ENCODE measurements at places on chromosomes 7 and 10.

- no peak for DNase-seq
These were observed 26.1 kb downstream of the NOM1 start for GRCh38 chr7:156975620-156976019.

- no peak for DNase-seq
These were observed 335.4 kb upstream of the MGMT start for GRCh38 chr10:129131457-129132132.

- DNase-seq: no peak
These were observed 10.2 kb downstream of the KBTBD2 start for GRCh38 chr7:32881074-32881982.

DNA sequence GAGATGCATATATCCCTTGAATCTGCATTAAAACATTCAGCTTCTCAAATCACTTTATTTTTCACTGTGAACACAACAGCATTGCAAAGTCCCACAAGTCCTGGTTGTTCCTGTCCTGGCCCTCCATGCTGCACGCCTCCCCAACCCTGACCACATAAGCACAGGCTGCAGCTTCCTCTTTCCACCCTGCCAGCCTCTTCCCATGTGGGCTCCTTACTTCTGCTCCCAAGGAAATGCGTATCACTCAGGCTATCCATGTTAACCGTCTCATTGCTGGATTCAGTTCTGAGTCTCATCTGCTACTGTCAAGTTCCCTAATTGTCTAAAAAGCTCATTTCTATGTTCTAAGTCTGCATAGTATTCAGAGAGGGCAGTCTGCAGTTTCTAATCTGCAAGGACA, 89.7 kb upstream of the ZPBP start:
- DNase-seq: peak; percentile 97

- DNase-seq: no peak
These were observed 212.5 kb downstream of the SEC23IP start for GRCh38 chr10:120105001-120105400.

DNA sequence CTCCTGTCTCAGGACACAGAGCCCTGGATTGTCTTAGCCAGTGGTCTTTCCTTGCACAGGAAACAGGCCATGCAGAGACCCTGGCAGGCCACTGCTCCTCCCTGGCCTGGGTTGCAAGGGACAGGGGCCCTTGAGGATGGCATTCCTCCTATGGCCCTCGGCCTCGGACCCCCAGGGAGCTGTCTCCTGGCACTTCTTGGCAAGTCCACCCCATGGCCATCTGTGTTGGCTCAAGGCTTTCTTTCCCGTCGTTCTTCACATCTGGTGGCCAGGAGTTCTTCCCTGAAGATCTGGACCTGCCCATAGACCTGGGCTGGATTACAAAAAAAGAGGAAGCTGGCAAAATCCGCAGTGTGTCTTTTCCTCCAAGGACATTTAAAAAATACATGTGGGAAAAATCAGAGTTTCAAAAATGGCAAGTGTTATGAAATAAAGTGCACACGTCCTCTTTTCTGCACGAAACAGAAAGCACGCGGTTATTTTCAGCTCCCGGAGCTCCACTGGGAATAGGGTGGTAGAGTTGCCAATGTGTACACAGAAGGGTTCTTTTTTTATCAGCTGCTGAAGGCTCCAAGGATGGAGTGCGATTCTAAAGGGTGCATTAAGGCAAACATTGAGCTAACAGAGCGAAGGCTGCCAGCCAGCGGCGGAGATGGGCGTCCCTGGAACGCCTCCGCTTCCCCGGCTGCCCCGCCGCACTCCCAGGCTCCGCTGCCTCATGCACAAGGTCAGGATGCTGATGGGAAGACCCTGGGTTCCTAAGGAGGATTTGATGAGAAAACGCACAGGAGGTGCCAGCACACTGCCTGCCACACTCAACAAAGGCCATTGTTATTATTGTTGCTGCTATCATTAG, 62.8 kb upstream of the FAM20C start:
- DNase-seq: peak; percentile 91

- DNase-seq: no peak
These were observed 176.6 kb downstream of the TPK1 start for GRCh38 chr7:144659211-144659610.

GRCh38 chr7:27138985-27139333, 4.5 kb downstream of the HOXA5 start:
- DNase-seq: no peak

GRCh38 chr10:17622061-17622460, 4.9 kb upstream of the HACD1 start:
- no peak for DNase-seq

- DNase-seq: no peak
These were observed 246.4 kb upstream of the GRB10 start for GRCh38 chr7:51029131-51029530.

GRCh38 chr7:149720372-149721083, 52.9 kb downstream of the ZNF467 start:
- DNase-seq: no peak

DNA sequence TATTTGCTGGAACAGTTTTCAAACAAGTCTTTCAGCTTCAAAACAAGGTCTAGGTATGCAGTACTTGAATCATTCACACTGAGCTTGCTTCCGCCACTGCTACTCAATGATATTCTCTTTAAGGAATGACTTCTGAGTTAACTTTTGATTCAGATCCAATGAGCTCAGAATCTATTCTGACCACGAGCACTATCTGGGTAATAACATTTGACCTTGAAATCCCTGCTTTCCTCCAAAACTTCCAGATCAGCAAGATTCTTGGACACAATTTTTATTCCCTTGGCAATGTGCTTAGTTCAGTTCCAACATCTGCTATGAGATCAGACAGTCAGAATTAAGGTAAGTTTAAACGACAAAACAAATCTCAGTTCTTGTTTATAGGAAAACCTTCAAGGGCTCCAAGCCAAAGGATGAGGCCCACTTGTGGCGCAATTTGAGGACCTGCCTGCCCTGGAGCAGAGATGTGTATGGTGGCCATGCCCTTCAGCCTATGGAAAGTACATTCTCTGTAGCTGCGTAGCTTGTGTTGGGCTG, 87.2 kb downstream of the RNF216 start:
- no peak for DNase-seq

- DNase-seq: no peak
These were observed 176.3 kb downstream of the CREB5 start for GRCh38 chr7:28588602-28589001.

DNA sequence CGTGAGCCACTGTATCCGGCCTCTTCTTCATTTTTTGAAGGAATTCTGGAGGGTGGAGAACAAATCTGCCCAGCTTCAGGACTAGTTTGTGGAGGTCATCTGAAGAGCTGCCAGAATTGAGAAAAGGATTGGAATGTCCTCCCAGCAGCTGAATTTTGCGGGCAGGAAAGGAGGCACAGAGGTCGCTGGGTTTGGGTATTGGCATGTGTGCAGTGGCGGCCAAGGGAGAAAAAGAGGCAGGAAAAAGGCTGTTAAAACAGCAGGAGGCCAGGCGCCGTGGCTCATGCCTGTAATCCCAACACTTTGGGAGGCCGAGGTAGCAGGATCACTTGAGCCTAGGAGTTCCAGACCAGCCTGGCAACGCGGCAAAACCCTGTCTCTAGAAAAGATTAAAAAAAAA, 80.4 kb downstream of the HIP1 start:
- DNase-seq: no peak

DNA sequence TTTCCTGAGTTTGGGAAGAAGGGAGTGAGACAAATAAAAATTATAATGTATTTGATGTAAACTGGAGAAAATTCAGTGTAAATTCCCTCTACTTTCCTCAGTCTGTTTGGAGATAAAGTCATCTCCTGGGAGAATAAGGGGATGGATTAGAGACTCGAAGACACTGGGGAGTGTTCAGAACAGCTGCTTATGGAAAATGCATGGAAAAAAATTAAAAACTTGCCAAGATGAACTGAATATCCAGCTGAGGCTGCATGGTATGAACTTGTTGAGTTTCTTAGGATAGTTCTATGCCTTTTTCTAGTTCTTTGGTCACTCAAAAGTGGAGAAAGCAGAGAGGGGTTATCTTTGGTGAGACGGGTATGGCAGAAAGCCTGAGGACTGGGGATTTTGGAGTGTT, 210.5 kb downstream of the BICC1 start:
- no peak for DNase-seq

- DNase-seq: no peak
These were observed 3.4 kb downstream of the CPA4 start for GRCh38 chr7:130296221-130296951.

DNA sequence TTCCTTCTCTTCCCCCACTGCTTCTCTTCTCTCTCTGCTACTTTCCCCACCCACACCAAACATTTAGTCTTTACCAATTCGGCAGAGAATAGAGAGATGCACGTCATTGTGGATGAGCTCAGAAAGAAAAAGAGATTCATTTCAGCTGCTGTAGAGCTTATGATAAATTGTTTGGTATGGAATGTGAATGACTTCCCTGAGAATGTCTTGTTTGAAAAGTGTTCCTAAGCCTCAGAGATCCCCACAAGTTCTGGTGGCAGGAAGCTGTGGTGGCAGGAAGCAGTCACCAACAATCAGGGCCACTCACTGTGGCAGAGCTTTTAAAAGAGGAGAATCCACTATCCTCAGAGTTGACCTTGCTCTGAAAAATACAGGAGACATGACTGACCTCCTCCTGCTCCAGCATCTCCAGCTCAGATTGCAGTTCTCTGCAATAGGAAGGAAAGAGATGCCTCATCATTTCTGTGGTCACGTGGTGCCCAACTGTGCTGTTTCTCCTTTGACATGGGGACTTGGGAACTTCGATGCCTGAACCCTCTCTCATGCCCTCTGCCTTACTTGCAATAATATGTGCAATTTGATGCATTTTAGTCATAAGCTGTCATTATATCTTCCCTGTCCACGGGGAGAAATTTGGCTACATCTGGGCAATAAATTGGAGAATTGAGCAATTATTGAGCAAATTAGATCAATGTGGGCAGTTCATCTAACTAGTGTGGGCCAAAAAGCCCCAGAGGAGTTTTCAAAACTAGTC, 76.5 kb downstream of the BMPER start:
- no peak for DNase-seq

- peak; percentile 70 for DNase-seq
These were observed 41.2 kb downstream of the ZCCHC24 start for GRCh38 chr10:79404231-79404609.

- no peak for DNase-seq
These were observed 100.5 kb downstream of the CALD1 start for GRCh38 chr7:134879815-134880475.

DNA sequence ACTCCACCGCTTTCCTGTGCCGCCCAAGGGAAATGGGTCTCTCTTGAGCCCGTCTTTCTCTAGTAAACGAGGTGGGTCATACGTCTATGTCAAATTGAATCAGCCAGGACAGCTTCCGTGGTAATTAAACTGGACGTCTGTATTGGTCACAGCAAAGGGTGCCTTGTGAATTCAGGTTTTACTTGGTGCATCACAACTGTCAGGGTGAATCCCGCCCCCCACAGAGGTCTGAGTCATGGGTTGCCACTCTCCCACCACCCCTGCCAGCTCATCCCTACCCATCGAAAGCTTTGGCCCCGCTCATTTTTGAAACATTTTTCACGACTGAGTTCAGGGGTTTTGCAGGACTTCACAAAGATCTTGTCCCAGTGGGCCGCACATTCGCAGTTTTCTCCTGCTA, 8.0 kb upstream of the SP8 start:
- no peak for DNase-seq

Data from suppressor macrophage (primary cell).